Parietal lobe (tissue), 2 donors: ENCODE measurements at places on chromosomes 7 and 10. TPM values are rescaled to one million over a fixed set of nuclear protein-coding genes. Genes with fewer than 3 reads are reported as not detected.

The HTRA1 gene
- 50.1 TPM for total RNA-seq

The TRIM4 gene
- 20.7 TPM for total RNA-seq

The CFAP69 gene
- total RNA-seq: 9.1 TPM

The TMEM229A gene
- total RNA-seq: 0.31 TPM

The FZD8 gene
- 17.5 TPM for total RNA-seq

The RET gene
- 1.6 TPM for total RNA-seq

The SLC13A1 gene
- not detected for total RNA-seq

The RNF32 gene
- total RNA-seq: 2.8 TPM

The OGDHL gene
- 7.5 TPM for total RNA-seq

The DNMBP gene
- 5.6 TPM for total RNA-seq

The SAP25 gene
- not detected for total RNA-seq

The HOGA1 gene
- total RNA-seq: 0.31 TPM

The EPDR1 gene
- total RNA-seq: 13.8 TPM

The MOGAT3 gene
- not detected for total RNA-seq

The CPA4 gene
- not detected for total RNA-seq

The ZNF679 gene
- total RNA-seq: not detected

The VKORC1L1 gene
- total RNA-seq: 25.4 TPM

The PRKCQ gene
- 2.2 TPM for total RNA-seq

The SORBS1 gene
- total RNA-seq: 303 TPM

The PODXL gene
- total RNA-seq: 23.2 TPM

The FGFBP3 gene
- total RNA-seq: 28.5 TPM

The DPP6 gene
- total RNA-seq: 88.6 TPM

The ANKRD61 gene
- not detected for total RNA-seq

The OIT3 gene
- total RNA-seq: 0.94 TPM

The TMEM60 gene
- 7.8 TPM for total RNA-seq

The SH3PXD2A gene
- total RNA-seq: 18.5 TPM

The ZPBP gene
- not detected for total RNA-seq

The OR2A42 gene
- total RNA-seq: under 0.01 TPM

The KDM7A gene
- total RNA-seq: 22.2 TPM

The HECW1 gene
- 107 TPM for total RNA-seq

The TEX36 gene
- total RNA-seq: not detected

The MAGI2 gene
- total RNA-seq: 297 TPM

The LIPF gene
- total RNA-seq: not detected

The PDK4 gene
- 4.4 TPM for total RNA-seq

The SPDYE5 gene
- total RNA-seq: not detected
